ENCODE measurements at places on chromosomes 4 and X. TPM values are rescaled to one million over a fixed set of nuclear protein-coding genes. Genes with fewer than 3 reads are reported as not detected.

ATP7A gene
- 15.6 TPM for total RNA-seq

DNA sequence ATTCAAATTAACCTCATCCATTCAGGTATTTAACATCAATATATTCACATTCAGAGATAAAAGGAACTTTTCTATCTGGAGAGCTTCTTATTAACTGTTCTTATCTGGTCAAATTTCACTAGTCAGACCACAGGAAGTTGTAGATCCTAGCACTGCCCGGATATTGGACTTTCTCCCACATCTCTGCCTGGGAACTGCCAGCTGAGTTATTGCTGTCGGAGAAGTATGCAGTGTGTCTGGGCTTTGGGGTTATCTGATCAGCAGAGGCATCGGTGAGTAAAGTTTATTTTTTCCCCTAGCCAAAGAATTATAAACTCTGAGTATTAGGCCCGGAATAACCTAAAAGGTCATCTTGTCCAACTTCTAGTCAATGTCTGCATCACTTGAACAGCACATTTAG is 45.1 kb downstream of the OR13H1 start:
- peak; percentile 40 for DNase-seq

GRCh38 chrX:107207089-107207488 is 678 bp downstream of the DNAAF6 start:
- DNase-seq, result no peak

ZCCHC12 gene
- total RNA-seq, result not detected

GRCh38 chr4:56505269-56506130 is at the start of gene ARL9:
Gene ARL9 (plus strand): TSS chr4:56505791. CDS start chr4:56505863, 72 bp downstream.
- DNase-seq, result peak; percentile 59

DNA sequence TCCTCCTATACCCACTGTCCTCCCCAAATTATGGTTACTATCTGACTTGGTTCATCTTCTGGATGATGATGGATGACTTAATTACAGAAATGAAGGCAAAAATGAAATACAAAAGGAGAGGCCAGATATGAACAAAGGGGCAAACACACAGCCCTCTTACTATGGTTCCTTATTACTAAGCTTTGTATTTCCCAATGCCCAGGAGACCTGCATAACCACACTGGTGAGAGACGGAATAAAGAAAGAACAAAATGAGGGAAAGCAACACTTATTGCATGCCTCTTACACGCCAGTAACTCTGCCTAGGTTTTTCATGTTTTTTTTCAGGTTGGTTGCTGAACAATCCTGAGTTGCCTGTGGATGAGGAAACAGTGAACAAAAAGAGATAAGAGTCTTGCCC is 120.5 kb downstream of the SLC10A7 start:
- DNase-seq, result no peak

DNA sequence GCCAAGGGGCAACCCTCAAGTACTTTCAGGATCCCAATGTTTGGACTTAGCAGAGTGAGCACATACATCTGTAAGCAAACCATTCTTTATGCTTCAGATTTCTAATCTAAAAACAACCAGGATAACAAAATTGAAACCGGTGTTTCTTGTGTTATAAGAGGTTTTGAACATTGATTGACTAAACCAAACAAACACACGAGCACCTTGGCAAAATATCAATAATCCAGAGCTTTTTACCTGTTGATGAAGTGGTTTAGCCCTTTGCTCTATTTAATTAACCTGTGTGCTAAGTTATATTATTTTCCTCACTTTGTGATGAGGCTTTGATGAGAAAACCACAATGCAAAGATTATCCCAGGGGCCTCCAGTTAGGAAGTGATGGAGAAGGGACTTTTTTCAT is 255.3 kb upstream of the CXXC4 start:
- DNase-seq, result no peak

All from umbilical cord (tissue), 2 donors.